ENCODE measurements at places on chromosomes 12 and 14.

GRCh38 chr14:63501429-63501828 lies 41.7 kb downstream of the PPP2R5E start:
- no peaks in the 10 kb centered on the region for H3K36me3 ChIP-seq
- H3K27me3 ChIP-seq, result no peaks in the 10 kb centered on the region
- peaks cover 8% of the 10 kb centered on the region for H3K4me1 ChIP-seq
- H3K27ac ChIP-seq, result no peak overlapping the region
- no peak for DNase-seq

DNA sequence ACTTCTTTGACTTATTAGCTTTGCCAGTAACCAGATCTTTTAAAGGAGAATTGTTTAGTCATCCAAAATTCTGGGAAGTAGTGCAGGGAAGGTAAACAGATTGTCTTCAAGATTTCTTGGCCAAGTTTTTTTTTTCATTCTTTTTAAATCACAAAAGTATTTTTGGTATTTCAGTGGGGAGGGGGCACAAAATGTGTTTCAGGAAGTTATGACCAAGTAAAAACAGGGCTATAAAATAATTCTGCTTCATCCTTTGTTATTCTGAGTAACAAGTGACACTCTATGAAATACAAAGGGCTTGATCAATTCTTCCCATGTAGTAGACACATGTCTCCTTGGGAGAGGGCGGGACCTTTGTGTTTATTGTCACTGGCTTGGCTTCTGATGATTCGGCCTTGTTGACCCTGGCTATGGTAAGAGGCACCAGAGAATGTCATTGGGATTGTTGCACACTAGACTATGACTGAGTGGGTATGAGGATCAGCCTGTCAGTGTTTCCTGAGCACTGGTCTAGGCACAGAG lies 55.4 kb downstream of the SUSD6 start:
- no peak overlapping the region for H3K27ac ChIP-seq
- no peak for DNase-seq
- peaks cover 39% of the 10 kb centered on the region for H3K4me1 ChIP-seq
- H3K27me3 ChIP-seq, result no peaks in the 10 kb centered on the region
- no peaks in the 10 kb centered on the region for H3K36me3 ChIP-seq

- no peaks in the 10 kb centered on the region for H3K36me3 ChIP-seq
- no peak overlapping the region for H3K4me3 ChIP-seq
- no peak for DNase-seq
- H3K27ac ChIP-seq, result no peak overlapping the region
Observed at GRCh38 chr12:12190087-12190809, 76.6 kb downstream of the LRP6 start.

- peaks cover 3% of the 10 kb centered on the region for H3K4me1 ChIP-seq
- no peaks in the 10 kb centered on the region for H3K36me3 ChIP-seq
- no peak overlapping the region for H3K27ac ChIP-seq
- DNase-seq, result peak; percentile 29
Observed at GRCh38 chr14:53190938-53191337, 37.8 kb upstream of the DDHD1 start.

DNA sequence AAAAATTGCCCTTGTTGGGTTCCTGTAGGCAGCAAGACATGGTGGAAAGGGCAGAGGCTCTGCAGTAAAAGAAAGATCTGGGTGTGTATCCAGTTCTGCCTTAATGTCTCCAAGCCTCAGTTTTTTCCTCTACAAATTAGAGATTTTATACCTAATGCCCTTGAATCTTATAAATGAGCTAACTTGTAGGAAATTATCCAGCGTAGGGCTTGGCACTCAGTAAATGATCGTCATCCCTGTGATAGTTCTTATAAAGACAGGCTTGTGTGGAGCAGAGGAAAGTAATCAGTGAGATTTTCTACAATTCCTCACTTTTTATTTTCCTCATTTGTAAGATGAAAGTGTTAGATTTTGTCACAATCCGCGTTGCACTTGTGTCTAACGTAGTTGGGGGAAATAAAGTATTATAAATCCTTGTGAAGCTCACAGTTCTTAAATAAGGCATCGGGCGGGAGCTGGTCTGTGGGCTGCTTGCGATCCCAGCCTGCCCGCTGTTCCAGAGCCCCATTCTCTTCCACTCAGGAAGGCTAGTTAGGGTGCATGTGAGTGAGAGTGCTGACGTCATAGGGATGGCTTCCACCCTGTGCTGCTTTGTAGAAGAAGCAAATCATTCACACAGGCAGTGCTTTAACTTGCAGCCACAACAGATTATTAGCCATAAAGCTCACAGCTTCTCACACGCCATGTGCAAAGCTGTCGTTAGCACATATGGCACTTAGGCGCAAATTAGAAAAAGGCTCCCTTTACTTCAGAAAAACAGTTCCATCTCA lies 87.6 kb downstream of the EML1 start:
- no peak overlapping the region for H3K4me3 ChIP-seq
- H3K4me1 ChIP-seq, result peaks cover 7% of the 10 kb centered on the region
- H3K27me3 ChIP-seq, result peaks cover 7% of the 10 kb centered on the region
- no peak overlapping the region for H3K27ac ChIP-seq
- no peak for DNase-seq
- H3K36me3 ChIP-seq, result no peaks in the 10 kb centered on the region

All from cardiac muscle cell (in vitro differentiated cells and primary cell).